ENCODE measurements at places on chromosomes 4 and X.

DNA sequence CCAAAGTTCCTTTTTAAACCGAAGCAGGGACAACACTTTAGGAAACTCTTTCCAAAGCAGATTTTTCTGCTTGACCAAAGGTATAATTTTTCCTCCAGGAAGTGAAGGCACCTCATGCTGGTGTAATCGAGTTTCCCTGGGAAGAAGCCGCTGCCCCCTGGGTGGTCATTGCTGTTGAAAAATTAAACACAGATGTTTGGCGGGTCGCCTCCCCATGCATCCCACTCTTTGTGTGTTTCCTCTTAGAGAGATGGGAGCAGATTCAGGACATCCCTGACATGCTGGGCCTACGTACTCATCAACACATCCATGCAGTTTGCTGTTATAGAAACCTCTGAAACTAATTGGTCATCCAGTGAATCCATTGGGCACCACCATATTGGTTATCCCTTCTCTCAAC lies 179.2 kb upstream of the HCCS start:
- no peak for DNase-seq

DNA sequence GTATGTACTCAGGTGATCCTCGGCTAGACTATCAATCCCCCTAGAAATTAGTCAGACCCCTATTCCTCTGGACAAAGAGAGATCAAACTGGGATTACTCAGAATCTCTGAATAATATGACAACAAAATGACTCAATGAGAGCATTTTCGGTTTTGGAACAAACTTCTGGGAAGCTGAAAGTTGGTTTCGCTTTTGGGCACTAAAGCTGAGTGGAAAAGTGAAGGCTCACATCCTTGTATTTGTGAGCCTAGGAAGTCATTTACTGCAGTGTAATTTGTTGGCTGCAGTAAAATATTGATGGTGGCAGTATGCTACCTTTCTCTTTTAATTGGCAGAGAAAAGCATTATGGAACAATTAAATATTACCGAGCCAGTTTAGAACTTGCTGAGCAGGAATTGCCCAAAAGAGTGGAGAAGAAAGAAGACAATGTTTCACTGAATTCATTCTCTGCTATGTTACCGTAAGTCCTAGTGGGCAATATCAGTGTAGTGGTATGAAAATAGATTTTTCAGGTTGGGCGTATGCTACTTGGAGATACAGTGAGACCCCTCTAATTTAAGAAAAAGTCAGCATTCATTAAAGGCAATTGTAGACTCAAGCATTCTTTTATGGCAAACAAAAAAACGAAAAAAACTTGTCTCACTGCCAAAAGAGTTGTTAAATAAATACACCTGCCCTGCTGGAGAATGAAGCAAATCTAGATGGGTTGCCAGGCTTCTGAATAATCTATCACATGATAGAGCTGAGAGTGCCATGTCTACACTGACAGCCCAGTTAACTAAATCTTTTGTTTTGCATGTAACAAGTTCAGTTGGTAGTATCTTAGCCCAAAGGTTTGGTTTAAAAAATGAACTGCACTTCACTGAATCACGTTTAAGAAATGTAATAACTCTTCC lies 69.6 kb downstream of the AGTR2 start:
- DNase-seq = no peak

DNA sequence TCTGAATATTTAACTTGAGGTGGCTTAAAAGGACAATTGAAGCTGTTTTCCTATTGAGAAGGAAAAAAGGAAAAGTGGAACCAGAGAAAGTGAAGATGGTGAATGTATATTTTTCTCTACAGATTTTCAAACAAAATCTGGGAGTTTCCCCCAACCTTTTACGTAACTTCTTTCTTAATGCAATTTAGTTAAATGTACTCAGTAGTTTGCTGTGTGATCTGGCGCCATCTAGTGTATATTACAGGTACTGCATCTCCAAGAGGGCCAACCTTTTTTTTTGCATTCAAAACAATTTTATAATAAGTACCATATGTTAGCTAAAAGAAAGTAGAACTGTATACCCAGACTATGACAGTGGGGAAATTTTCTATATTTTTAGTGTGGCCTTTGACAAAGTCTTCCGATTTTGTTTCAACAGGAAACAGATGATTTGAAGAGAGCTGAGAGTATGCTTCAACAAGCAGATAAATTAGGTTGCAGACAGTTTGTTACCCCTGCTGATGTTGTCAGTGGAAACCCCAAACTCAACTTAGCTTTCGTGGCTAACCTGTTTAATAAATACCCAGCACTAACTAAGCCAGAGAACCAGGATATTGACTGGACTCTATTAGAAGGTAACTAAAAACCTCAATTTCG lies 82.0 kb downstream of the PLS3 start:
- peak; percentile 71 for DNase-seq

GRCh38 chr4:73780834-73781233 lies 40.5 kb downstream of the CXCL8 start:
- DNase-seq = no peak

GRCh38 chrX:137166591-137166990 lies 132.8 kb upstream of the GPR101 start:
- no peak for DNase-seq

GRCh38 chr4:185825737-185826136 lies 13.7 kb upstream of the SORBS2 start:
- no peak for DNase-seq

GRCh38 chr4:45688341-45688740 lies 435.5 kb downstream of the GABRG1 start:
- DNase-seq = no peak

DNA sequence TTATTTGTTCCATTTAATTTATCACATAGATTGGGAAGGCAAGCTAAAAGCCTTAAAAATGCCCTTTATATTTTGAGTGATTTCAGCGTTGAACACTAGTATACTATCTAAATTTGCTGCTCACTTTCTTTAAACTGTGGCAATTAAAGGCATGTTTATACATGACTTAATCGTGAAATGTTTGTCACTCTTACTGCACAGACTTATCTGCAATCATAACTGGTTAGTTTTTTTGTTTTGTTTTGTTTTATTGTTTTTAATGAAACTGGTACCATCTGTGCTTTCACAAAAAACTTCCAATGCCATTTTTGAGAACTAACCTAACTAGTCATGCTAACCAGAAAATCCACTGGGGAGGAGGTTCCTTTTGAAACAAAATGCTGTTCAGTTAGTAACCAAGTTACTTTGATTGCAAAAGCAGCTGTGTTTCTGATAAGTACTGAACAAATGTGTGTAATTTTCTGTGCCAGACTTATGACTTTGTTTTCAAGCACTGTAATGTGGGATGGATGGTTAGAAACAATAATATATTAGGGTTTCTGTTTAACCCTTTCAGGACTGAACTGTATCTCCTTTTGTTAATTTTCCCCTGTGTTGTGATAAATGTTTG lies 56.1 kb downstream of the CCKAR start:
- no peak for DNase-seq

DNA sequence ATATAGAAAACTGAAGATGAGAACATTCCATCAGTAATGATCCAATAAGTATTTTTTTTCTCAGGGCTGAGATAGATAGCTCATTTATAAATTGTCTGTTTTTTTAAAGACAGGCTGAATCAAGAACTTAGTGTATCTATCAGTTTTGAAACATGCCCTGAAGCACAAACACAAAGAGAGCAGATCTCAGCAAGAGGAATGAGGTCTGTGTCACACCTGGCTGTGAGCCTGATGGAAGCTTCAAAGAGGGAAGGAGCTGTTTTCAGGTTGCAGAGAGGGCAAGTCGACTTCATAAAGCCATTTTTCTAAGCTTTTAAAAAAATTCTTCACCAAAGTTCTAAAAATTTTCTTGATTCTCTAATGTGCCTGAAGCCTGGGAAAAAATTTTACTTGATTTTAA lies 434.9 kb downstream of the PDGFC start:
- no peak for DNase-seq

DNA sequence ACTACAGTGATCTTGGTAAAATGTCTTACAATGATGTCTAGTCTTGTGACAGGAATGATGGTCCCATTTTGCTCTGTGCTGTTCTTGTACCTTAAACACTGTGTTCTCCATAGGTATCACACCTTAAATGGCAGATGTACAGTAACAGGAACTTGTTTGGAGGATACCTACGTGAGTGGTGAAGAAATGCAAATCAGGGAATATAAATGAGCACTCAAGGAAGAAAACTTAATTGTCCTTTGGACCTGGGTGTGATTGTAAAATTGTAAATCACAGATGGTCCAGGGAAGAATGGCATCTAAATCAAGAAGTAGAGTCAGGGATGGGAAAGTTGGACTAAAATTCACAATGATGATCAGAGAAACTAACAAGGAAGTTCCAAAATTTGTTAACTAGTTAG lies 12.7 kb downstream of the HPGDS start:
- no peak for DNase-seq

DNA sequence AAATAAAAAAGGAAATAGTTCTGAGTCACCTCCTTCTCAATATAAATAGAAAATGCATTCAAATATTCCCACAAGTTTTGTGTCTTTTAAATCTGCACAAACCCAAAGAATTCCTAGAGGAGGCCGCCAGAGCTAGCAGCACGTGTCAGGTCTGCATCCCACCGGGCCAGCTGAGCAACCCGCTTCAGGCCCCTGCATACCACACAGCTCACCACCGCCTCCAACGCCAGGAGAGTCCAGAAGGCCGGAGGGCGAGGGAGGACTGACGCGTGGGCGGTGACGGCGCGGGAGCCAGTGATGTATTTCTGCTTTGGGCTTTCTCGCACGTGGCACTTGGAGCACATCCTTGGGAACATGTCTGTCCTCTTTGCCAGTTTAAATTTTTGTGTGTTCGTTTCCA lies 61.9 kb upstream of the CLDN34 start:
- no peak for DNase-seq

DNA sequence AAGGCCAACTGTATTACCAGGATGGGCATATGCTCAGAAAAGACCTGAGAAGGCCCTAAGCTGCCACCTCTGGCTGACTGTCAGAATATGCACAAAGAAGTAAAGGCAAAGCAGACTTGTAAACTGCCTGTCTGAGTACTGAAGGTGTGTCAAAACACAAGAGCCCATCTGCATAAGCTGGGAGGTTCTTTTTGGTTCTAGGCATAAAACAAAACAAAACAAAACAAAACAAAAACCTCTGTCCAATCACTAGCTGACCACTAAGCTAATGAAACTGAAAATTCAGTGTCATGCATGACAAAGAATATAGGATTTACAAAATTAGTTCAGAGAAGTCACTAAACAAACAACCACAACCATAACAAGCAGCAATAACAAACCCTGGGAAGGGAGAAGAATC lies 20.6 kb downstream of the SH3D19 start:
- no peak for DNase-seq

DNA sequence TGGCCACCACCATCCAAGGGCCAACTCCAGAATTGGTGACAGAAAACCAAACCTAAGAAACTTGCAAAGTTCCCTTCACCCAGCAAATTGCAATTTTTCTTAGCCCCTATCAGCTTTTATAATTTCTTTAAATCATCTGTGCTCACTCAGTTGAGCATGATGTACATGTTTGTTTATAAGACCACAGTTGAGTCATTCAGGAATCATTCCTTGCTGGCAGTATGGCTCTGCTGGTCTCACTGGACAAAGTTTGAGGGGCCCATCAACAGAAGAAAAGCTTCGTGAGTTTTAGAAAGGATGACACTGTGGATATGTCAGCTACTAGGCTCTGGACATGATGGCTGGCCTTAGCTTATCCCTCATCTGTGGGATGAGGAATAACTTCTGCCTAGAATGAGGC lies 4.0 kb downstream of the TRPC5 start:
- no peak for DNase-seq

DNA sequence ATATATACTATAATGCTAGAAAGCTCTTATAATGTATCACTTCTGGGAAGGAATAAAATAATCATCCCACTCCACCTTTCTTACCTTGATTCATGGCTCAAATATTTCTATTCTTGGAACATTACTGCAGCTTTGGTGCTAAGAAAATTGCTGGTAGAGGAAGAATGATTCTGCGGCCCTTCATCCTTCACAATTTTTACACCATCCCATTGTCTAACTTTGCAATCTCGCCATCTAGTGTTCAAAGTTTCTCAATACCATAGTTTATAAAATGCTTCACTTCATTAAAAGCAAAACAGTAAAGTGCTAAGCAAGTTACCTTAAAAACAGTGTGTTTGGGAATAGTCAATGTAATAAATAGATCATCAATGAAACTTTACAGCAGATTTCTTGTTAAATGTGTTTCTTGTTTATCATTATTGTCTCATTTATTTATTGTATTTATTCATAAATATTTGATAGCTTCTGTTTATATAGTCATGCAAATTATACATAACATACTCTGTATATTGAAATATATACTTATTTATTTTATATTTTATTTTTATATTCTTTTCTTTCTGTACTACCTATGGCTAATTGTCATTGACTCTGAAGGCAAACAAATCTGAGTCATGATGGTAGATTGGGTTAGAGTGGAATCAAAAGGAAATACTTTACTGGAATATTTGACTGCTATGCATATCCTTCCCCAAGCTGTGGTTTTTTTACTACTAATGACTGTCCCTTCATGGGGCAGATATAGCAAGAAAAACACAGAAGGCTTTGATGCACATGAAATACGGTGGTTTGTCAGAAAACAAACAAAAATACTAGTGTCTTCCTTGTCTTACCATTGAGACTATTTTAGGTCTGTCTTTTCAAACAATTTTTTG lies 390.7 kb downstream of the MAPK10 start:
- no peak for DNase-seq

DNA sequence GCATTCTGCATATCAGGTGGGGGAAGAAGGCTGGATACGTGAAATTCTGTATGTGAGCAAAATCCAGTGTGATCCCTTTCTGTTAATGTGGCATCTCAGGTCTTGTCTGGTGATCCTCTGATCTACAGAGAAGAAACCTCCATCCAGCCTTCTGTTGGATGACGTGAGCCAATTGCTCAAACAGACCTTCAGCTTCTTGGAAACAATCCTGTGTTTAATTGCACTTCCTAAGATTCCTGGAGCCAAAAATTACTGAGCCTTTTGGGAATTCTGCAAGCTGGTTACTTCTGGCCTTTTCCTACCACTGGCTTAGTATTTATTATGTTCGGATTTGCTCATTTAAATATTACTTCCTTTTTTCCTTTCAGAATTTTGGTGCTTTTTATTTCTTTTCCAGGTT lies 51.2 kb downstream of the TRIML1 start:
- DNase-seq = no peak

DNA sequence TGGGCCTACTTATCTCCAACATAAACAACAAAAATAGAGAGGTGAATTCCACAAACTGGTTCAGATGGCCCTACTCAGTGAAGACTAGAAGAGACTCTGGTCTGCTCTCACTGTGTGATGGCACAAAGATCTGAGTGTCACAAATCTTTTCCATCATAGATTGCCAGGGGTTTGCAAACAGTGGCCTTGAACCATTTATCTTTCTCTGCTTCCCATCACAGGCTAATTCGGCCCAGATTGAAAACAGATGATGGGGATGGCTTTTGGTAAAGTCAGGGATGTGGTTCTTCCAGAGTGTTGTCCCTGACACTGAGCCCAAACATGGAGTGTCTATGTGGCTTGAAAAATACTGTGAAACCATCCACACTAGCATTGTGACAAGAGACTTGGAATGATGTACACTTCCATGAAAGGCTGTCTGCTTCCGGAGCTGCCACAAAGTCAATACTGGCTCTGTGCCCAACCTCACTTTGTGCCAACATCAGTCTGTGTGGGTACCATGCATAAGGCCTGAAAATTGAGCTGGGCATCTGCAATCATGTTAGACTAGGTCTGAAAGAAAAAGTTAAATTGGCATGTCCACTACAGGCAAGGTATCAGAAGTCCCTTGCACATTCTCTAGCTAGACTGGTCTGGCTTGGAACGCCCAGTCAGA lies 25.2 kb upstream of the PLAC1 start:
- DNase-seq = no peak
